ENCODE measurements at places on chromosomes 7 and 10.

- DNase-seq: no peak
Measured at GRCh38 chr7:139567647-139568345, 44.3 kb downstream of the CLEC2L start.

DNA sequence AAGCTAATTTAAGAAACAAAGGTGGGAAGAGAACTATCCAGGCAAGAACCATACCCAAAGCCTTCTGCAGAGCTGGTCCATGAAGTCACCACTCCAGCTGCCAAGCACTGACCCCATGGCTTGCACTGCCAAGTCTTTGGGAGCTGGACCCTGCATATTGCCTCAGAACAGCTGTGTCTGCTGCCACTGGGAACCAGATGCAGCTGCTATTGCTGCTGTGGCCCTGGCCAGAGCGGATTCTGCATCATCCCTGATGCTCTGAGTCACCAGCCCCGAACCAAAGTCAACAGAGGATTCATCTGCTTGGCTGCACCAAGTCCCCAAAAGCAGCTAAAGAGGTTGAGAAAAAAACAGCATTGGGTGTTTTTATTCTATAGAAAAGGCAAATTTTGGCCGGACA lies 39.2 kb upstream of the GSAP start:
- no peak for DNase-seq

DNA sequence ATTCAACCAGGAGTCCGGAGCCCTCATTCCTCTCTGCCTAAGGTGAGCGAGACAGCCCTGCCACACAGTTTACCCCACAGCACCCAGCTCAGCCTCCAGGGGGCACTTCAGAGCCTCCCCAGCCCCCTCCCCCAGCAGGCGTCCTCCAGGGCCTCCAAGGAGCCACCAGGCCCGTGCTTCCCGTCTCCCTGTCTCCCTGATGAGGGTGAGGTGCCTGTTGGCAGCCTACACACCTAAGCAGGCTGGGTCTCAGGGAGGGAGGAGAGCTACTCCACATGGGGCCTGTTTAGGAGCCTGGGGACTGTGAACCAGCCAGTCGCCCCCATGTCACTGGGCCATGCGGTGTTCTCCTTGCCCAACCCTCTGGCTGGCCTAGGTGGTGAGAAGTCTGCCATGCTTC lies 28.9 kb upstream of the TRIM8 start:
- no peak for DNase-seq

DNA sequence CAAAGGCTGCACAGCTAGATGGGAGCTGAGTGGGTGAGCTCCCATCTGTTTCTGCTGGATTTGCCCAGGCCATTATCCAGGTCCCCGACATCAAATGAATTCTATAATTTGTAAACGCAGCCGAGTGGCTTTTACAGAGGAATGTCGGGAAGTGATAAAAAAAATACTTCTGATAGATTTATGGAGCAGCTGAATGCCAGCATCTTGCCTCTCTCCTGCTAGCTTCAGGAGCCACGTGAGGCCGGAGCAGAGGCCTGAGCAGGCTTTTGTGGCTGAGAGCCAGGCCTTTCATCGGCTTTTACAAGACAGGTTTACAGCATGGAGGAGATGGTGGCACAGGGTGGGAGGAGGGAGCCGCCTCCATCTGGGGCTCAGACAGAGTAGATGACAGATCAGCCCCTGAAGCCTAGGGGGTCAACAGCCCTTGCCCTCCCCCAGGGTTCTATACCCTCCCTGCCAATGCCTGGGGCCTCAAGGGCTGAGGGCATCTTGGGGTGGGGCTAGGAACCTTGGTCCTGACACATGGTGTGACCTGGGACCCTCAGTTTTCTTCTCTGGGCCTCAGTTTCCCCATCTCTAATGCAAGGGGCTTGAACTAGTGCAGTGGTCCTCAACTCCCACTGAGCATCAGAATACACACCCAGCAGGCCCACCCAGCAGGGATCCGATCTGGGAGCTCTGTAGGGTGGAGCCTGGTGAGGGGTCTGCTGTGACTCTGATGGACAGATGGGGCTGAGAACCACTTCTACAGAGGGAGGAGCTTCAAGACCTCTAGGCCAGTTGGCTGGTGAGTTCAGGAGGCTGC lies 44.2 kb upstream of the PCBD1 start:
- no peak for DNase-seq

- no peak for DNase-seq
Measured at GRCh38 chr7:28433699-28434219, 21.4 kb downstream of the CREB5 start.

Data from DMS153 (cell line).